ENCODE measurements at places on chromosomes 6 and 20.
A peak's percentile ranks its signal among the peaks of the same experiment; 100 is the strongest.

- no peak for DNase-seq
Measured at GRCh38 chr6:34688956-34689355, 7.6 kb downstream of the ILRUN start.

DNA sequence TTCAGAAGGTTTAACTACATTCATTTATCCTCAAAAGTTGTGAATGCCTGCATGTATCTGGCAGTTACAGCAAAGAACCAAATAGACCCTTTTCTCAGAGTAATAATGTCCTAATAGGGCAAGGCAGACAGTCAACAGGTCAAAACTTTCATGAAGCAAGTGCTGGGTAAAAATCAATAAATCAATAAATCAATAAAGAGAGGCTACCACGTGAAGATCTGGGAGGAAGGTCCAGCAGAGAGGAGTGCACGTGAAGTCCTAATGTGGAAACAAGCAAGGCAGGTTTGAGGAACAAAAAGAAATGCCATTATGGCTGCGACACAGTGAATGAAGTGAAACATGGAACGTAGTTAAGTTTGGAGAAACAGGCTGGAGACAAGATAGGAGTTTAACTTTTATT, 36.3 kb upstream of the C6orf118 start:
- DNase-seq: no peak

- DNase-seq: no peak
Measured at GRCh38 chr6:34143196-34143883, 2.5 kb downstream of the GRM4 start.

DNA sequence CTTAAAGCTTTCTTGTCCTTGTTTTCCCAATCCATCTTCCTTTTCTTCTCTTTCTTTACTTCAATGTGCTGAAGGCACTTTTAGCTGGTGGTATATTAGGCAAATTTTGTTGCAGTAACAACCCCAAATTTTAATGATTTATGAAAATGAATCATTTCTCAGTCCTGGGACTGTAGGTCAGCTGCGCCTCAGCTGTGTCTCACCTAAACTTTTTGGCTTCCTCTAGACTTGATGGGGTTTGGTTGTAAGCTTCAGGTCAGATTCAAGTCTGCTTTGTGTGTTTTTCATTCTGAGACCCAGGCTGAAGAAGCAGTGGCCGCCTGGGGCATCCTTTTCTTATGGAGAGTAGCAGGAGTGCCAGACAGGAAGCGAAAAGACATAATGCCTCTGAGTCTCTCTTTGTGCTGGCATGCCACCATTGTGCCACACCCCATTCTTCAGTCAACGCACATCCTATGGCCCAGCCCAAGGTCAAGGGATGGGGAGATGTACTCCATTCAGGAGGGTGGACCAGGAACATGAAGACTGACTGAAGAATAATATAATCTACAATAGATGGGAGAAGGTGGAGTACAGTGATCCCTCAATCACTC, 28.9 kb upstream of the CD83 start:
- no peak for DNase-seq

DNA sequence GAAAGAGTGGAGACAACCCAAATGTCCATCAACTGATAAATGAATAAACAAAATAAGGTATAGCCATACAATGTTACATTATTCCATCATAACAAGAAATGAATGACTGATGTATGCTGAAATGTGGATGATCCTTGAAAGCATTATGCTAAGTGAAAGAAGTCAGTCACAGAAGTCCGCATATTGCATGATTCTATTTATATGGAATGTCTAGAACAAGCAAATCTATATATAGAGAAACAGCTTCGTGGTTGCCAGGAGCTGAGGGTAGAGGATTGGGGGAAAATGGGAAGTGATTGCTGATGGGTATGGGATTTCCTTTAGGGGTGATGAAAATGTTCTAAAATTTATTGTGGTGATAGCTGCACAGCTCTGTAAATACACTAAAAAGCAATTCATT, 196.8 kb downstream of the ATXN1 start:
- peak; percentile 53 for DNase-seq

GRCh38 chr6:121305957-121306607, 28.2 kb downstream of the TBC1D32 start:
- no peak for DNase-seq

DNA sequence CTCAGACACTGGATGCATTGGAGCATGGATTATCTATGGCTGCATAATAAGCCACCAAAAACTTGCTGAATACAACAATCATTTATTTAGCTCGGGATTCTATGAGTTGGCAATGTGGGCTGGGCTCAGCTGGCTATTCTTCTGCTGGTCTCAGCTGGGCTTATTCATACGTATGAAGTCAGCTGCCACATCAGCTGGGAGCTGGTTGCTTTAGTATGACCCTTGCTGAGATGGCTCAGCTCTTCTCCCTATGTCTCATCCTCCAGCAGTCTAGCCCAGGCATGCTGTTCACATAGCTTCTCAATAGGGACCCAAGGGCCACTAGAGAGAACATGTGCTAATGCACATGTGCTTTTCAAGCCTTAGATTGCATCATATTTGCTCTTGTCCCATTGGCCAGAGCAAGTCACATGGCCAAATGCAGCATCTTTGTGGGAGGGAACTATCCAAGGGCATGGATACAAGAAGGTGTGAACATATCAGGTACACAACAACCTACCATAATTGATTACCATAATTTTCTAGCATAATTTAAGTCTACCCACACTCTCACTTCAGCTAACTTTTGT, 444.6 kb downstream of the KIF16B start:
- no peak for DNase-seq

DNA sequence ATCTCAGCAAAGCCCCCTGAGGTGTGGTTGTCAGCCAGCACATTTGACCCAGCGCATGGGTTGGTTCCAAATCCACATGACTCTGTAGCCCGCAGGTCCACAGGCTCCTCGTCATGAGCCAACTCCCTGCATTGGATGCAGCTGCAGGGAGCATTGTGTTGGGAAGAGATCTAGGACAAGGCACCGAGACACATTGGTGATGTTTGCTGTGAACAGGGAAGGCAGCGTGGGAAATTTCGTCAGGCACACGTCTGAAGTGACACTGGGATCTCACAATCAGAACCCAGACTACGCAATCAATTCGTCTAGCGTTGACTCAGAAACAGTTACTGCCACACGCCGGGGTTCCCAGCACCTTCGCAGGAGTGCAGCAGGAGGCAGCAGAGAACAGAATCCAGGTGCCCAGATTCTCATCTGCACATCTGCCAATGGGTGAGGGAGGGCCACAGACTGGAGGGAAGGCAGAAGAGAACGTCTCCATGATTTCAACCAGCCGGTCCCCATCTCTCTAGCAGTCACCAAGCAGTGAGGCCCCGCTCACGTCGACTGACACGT, 177.0 kb downstream of the TTLL2 start:
- DNase-seq: peak; percentile 43

DNA sequence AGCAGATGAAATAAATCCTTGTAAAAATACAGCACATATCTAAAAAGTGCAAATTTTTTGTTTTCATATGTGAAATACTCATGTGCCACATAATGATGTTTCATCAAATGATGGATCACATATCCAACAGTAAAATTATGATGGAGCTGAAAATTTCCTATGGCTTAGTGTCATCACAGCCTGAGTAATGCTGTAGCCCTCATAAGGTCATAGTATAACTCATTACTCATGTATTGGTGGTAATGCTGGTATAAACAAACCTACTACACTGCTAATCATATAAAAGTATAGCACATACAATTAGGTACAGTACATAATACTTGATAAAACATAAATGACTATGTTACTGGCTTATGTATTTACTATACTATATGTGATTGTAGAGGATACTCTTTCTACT, 12.9 kb downstream of the TSPYL1 start:
- no peak for DNase-seq

DNA sequence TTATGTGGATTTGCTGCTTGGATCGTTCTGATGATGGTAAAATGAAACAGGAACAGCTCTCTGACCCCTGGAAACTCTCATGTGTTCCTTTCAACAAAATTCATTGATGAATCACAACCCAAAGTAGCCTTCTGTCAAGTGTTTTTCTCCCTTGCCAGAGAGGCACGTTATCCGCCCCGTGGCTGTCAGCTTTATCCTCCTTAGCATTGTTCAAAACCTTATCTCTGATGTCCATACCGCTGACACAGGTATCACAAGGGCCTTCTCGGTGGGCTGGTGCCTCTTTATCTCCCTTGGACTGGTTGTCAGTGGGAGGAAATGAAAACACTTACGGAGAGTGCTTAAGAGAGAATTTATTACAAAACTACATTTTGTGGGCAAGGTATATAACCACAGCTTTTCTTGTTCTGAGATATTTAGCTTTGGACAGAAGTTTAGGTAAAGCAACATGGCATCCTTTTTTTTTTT, 84.9 kb downstream of the TIAM2 start:
- DNase-seq: no peak

GRCh38 chr20:24955045-24955444, 6.0 kb downstream of the CST7 start:
- DNase-seq: peak; percentile 7

- DNase-seq: no peak
Measured at GRCh38 chr6:116247285-116247684, 6.6 kb downstream of the TSPYL4 start.

- no peak for DNase-seq
Measured at GRCh38 chr20:4130404-4131189, 115.2 kb upstream of the RNF24 start.

- no peak for DNase-seq
Measured at GRCh38 chr6:157693867-157694266, 129.2 kb upstream of the SNX9 start.

DNA sequence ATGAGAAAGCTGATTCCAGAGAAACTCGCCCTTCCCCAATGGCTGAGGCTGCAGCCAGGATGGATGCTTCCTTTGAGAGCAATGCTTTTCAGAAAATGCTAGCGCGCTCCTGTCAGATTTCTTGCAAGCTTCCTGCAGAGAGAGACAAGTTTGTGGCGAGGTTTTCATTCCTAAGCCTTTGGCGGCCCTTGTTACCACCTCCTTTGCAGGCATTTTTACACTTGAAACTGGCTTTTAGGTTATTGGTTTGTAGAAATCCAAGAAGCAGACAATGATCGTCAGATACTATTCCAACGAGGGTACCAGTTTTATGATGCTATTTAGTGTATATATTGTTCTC, 1.1 kb downstream of the FNDC1 start:
- DNase-seq: no peak

DNA sequence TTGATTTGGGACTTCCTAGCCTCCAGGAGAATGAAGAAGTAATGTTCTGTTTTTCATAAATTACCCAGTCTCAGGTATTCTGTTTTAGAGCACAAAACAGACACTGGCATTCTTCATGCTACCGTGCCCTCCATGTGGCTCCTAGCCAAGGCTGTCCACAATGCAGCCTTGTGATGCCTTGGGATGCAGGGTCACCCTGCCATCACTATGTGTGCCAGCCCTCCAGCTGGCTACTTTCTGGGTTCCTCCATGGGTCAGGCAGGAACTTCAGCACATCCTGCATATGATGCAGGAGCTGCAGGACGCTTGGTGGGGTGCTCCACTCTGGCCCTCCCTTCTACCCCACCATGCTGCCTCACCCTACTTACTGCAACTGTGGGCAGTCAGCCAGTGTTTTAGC, 38.0 kb upstream of the FAM50B start:
- no peak for DNase-seq

DNA sequence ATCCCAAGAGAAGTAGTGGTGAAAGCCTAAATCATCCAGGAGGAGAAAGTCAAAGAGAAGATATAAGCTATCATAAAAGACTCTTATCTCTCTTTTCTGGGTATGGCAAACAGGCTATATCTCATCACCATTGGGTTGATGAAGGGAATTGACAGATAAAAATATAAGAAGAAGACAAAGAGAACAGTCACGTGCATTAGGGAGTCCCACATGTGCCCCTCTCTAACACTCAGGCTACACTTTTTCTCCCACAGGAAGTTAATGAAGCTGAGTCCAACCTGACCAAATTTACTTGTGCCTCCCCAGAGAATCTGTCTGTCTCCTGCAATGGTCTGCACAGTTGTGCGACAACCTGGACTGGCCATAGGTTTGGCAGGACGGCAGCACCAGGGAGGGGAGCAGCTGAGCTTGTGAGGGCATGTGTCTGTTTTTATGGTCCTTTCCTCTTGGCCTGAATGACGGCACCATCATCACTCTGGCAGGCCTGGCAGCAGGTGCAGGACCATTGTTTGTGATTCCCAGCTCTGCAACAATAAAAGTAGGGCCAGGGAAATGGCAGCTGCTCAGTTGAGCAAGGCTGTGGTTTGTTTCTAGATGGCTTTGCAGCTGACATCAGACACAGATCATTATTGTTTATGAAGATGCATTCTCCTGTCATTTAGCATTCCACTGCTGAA, 144.5 kb upstream of the MCHR2 start:
- DNase-seq: no peak

DNA sequence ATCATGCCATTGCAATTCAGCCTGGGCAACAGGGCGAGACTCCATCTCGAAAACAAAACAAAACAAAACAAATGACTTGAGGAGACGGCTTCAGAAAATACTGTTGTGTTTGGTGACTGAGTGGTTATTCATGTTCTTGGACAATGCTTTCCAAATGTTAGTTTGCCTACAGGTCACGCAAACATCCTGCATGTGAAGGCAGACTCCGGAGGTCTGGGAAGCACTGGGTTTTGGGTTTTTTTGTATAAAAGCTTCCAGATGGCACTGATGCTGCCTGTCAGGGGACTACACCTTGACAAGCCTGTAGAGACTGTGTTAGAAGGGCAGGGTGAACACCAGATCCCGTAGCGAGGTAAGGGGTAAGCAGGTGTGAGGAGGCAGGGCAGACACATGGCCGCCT, 81.7 kb downstream of the THBS2 start:
- DNase-seq: no peak

DNA sequence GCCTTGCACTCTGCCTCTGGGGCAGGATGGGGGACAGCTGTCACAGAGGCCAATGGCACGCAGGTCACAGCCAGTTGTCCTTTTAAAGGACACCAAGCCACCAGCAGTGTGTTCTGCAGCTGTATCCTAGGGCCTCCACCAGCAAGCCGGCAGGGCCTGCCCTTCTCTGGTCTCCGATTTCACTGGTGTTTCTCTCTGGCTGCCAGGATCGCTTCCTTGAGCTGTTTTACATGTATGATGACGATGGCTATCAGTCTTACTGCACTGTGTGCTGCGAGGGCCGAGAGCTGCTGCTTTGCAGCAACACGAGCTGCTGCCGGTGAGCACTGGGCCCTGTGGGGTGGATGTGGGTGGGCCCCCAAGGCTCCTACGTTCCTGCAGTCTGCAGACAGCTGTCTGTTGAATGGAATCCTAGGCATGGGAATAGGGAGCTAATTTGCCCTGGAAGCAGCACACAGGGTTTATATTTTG, 22.7 kb upstream of the MAPRE1 start:
- no peak for DNase-seq

- DNase-seq: no peak
Measured at GRCh38 chr6:39973661-39974060, 39.4 kb upstream of the MOCS1 start.

Measured in lung (tissue), 17 donors.